ENCODE measurements at places on chromosomes 5 and 9. TPM values are rescaled to one million over a fixed set of nuclear protein-coding genes. Genes with fewer than 3 reads are reported as not detected.

DNA sequence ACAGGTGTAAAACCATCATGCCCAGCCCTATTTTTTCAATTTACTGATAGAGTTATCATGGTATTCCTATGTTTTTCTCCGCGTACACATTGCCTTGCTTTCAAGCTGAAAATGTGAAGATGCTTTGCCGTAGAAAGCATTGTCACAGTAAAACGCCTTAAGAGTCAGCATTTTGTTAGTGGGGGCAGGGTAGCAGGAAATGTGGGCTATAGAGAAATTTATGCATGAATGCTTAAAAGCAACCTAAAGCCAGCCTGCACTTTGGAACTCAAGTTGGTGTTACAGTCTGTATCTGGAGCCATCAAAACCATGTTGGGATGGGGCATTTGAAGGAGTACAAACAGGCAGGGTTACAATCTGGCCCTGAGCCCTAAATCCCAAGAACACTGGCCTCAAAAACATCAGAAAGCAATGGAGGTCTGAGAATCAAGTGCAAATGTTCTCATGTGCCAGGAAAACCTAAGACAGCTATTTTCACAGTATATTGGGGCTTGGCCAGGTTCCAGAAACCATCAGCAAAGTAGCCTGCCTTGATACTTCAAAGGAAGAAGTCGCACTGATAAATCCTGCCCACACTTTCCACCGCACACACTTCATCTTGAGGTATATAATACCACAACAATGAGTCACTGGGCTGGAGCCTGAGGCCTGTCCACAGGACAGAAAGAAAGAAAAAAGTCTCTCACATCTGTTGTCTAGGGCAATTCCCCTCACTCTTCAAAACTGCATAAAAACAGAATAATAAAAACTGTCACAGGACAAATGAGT is 313.8 kb downstream of the ENC1 start:
- H3K27ac ChIP-seq = no peak overlapping the region
- no peaks in the 10 kb centered on the region for H3K4me1 ChIP-seq
- DNase-seq = no peak
- H3K36me3 ChIP-seq = no peaks in the 10 kb centered on the region

- no peak for DNase-seq
- H3K4me3 ChIP-seq = no peak overlapping the region
- no peak overlapping the region for H3K27ac ChIP-seq
- H3K27me3 ChIP-seq = no peaks in the 10 kb centered on the region
- H3K4me1 ChIP-seq = no peaks in the 10 kb centered on the region
- no peaks in the 10 kb centered on the region for H3K36me3 ChIP-seq
These were observed 21.5 kb downstream of the NUDT12 start for GRCh38 chr5:103541114-103541513.

DNA sequence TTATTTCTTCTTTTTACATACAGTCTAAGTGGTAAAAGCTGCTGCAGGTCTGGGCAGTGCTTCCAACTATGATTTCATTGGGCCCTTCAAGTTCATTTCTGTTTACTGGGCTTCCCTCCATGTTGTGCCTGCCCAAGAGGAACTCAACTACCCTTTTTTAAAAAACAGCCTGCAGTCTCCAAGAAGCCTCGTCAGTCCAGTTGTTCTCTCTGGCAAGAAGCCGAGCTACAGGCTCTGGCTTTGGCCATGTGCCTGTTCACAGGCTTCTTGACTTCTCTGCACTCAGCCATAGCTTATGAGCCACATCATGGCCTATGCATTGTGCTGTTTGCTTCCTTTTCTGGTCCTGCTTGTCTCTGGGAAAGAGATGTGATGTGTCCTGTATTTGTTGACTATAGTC is 119.7 kb upstream of the PJA2 start:
- H3K36me3 ChIP-seq = no peaks in the 10 kb centered on the region
- no peak for DNase-seq
- H3K4me3 ChIP-seq = no peak overlapping the region
- no peak overlapping the region for H3K27ac ChIP-seq
- H3K27me3 ChIP-seq = no peaks in the 10 kb centered on the region
- no peaks in the 10 kb centered on the region for H3K4me1 ChIP-seq

GRCh38 chr9:1332156-1332555 is 282.0 kb downstream of the DMRT2 start:
- H3K36me3 ChIP-seq = no peaks in the 10 kb centered on the region
- H3K27ac ChIP-seq = no peak overlapping the region
- no peak for DNase-seq
- no peaks in the 10 kb centered on the region for H3K4me1 ChIP-seq
- no peaks in the 10 kb centered on the region for H3K27me3 ChIP-seq

- DNase-seq = no peak
- peaks cover 2% of the 10 kb centered on the region for H3K36me3 ChIP-seq
- 0 out of 2 replicates have a peak, but pooled peaks cover 2% of the 10 kb centered on the region for H3K27me3 ChIP-seq
- H3K4me1 ChIP-seq = no peaks in the 10 kb centered on the region
- no peak overlapping the region for H3K4me3 ChIP-seq
These were observed 107.9 kb upstream of the PPP2R2B start for GRCh38 chr5:146986469-146986868.

Gene CORO2A
- 1.7 TPM for total RNA-seq

DNA sequence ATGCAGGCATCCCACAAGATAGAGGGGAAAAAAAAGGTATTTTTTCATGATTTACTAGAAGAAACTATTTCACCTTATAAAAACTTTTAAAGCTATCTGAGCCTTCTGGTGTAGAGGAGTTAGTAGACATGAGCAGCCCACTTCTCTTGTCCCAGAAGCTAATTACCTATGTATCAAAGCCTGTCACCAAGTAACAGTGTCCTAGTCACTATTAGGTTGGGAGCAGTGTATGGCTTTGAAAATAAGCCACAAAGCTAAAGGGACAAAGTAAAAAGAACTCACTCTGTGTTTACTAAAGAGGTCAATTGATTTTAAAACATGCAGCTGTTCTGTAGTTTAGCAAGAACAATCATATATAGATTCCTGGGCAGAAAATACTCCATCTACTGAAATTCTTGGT is 1286.1 kb downstream of the PTPRD start:
- H3K4me3 ChIP-seq = no peak overlapping the region
- DNase-seq = no peak
- no peaks in the 10 kb centered on the region for H3K36me3 ChIP-seq
- H3K27me3 ChIP-seq = no peaks in the 10 kb centered on the region
- no peaks in the 10 kb centered on the region for H3K4me1 ChIP-seq
- no peak overlapping the region for H3K27ac ChIP-seq

- 0 out of 2 replicates have a peak, but pooled peaks cover 2% of the 10 kb centered on the region for H3K4me1 ChIP-seq
- H3K27ac ChIP-seq = no peak overlapping the region
- no peak overlapping the region for H3K4me3 ChIP-seq
These were observed 27.1 kb upstream of the PSAT1 start for GRCh38 chr9:78269784-78270183.

Gene SOHLH1
- not detected for total RNA-seq

Measured in Karpas-422 (cell line).